CD4-positive, alpha-beta memory T cell (primary cell): ENCODE measurements at places on chromosomes 7 and 10. TPM values are rescaled to one million over a fixed set of nuclear protein-coding genes. Genes with fewer than 3 reads are reported as not detected.

DNA sequence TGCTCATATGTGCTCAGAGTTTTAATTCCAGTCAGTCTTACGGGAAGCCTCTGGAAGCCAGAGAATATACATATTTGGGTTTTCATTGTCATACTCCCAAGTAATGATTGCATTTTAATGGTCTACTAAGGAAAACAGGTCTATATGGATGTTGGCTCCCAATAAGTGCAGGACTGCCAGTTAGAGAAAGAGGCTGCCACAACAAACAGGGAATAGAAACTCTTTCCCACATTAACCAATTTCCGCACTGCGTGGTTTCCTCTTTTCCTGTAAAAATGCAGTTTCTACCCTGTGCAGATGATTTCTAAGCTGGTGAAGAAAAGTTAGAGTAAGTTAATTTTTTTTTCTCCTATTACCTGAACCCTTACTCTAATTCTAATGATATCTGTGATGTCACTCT, 78.2 kb downstream of the CCSER2 start:
- H3K36me3 ChIP-seq: no peaks in the 10 kb centered on the region
- no peak overlapping the region for H3K27ac ChIP-seq
- H3K4me1 ChIP-seq: no peaks in the 10 kb centered on the region
- DNase-seq: no peak
- no peak overlapping the region for H3K4me3 ChIP-seq
- no peaks in the 10 kb centered on the region for H3K27me3 ChIP-seq

GRCh38 chr7:86002858-86003257, 640.9 kb upstream of the GRM3 start:
- no peak for DNase-seq
- H3K27ac ChIP-seq: no peak overlapping the region
- no peaks in the 10 kb centered on the region for H3K36me3 ChIP-seq
- H3K4me1 ChIP-seq: no peaks in the 10 kb centered on the region
- H3K4me3 ChIP-seq: no peak overlapping the region
- no peaks in the 10 kb centered on the region for H3K27me3 ChIP-seq

GRCh38 chr7:77353407-77353721, 62.8 kb downstream of the GSAP start:
- no peaks in the 10 kb centered on the region for H3K27me3 ChIP-seq
- H3K4me1 ChIP-seq: peaks cover 66% of the 10 kb centered on the region
- no peak overlapping the region for H3K27ac ChIP-seq

GRCh38 chr7:158705234-158705850, 738 bp upstream of the NCAPG2 start:
- H3K27me3 ChIP-seq: no peaks in the 10 kb centered on the region
- peaks cover 30% of the 10 kb centered on the region for H3K4me1 ChIP-seq

GRCh38 chr7:111312966-111313365, 222.0 kb downstream of the LRRN3 start:
- H3K4me1 ChIP-seq: no peaks in the 10 kb centered on the region
- DNase-seq: no peak
- H3K27me3 ChIP-seq: no peaks in the 10 kb centered on the region
- H3K36me3 ChIP-seq: no peaks in the 10 kb centered on the region
- H3K4me3 ChIP-seq: no peak overlapping the region
- H3K27ac ChIP-seq: no peak overlapping the region

DNA sequence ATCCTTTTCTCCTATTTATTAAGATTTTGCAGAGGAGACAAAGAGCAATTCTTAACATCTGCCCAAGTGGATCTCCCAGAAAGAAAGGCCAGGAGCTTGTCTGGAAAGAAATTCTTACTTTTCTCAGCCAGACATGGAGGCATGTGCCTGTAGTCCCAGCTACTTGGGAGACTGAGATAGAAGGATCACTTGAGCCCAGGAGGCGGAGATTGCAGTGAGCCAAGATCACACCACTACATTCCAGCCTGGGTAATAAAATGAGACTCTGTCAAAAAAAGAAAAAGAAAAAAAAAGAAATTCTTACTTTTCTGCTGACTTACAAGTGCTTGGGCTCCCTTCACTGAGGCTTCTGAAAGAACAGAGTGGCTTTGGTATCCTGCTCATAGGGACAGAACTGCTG, 2.4 kb upstream of the CYP3A43 start:
- H3K4me1 ChIP-seq: no peaks in the 10 kb centered on the region
- H3K27ac ChIP-seq: no peak overlapping the region
- no peak overlapping the region for H3K4me3 ChIP-seq
- H3K27me3 ChIP-seq: no peaks in the 10 kb centered on the region
- no peaks in the 10 kb centered on the region for H3K36me3 ChIP-seq
- no peak for DNase-seq

GRCh38 chr10:103893817-103894216, 24.2 kb downstream of the STN1 start:
- H3K36me3 ChIP-seq: peaks cover 54% of the 10 kb centered on the region
- no peaks in the 10 kb centered on the region for H3K27me3 ChIP-seq

GRCh38 chr7:82595176-82595575, 151.6 kb upstream of the CACNA2D1 start:
- H3K36me3 ChIP-seq: no peaks in the 10 kb centered on the region
- H3K27ac ChIP-seq: no peak overlapping the region
- DNase-seq: no peak
- H3K27me3 ChIP-seq: no peaks in the 10 kb centered on the region
- no peak overlapping the region for H3K4me3 ChIP-seq
- H3K4me1 ChIP-seq: no peaks in the 10 kb centered on the region

DNA sequence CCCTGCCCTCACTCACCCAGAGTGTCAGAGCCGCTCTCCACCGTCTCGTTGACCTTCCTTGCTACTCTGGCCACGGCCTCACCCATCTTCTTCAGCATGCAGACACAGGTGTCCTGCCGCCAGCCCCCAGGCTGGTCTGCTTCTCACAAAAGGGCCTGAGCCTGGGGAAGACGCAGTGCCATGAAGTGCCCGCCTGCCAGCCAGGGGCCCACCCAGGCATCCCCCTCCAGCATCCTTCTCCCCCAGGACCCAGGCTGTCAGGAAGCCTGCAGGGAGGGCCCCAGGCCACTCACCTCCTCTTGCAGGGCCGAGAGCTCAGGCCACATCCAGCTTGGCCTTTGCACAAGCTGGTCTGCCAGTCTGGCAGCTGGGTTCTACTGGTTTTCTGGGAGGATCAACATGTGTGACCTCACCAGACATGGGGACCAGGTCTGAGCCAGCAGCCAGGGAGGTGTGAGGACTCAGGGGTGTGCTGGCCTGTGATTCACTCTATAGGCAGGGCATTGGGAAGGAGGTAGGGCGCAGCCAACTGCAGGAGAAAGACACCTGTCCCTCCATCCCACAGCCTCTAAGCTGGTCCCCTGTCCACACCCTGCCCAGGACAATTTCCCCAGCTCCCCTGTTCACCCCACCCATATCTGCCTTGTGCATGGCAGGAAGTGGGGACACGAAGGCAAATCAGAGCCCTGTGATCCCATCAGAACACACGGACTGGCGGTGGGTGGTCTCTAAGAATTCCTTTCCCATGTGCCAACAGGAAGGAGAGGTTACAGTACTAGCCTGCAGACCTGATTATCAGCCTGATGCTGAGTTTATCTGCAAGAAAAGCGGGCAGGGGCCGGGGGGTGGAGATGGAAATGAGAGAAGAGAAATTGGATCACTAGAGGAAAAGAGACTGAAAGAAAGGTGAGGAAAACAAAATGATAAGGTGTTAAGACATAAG, 5.7 kb downstream of the LRRC20 start:
- no peak overlapping the region for H3K27ac ChIP-seq
- H3K27me3 ChIP-seq: no peaks in the 10 kb centered on the region
- H3K36me3 ChIP-seq: no peaks in the 10 kb centered on the region
- H3K4me1 ChIP-seq: peaks cover 7% of the 10 kb centered on the region
- no peak overlapping the region for H3K4me3 ChIP-seq

DNA sequence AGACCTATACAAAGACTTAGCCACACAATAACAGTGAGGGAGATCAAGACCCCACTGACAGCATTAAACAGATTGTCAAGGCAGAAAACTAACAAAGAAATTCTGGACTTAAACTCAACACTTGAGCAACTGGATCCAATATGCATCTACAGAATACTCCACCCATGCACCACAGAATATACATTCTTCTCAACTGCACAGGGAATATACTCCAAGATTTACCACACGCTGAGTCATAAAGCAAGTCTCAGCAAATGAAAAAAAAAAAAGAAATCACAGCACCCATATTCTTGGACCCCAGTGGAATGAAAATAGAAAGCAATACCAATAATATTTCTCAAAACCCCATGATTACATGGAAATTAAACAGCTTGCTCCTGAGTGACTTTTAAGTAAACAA, 680.2 kb downstream of the PCDH15 start:
- no peaks in the 10 kb centered on the region for H3K27me3 ChIP-seq
- DNase-seq: no peak
- H3K4me1 ChIP-seq: no peaks in the 10 kb centered on the region
- H3K4me3 ChIP-seq: no peak overlapping the region
- H3K27ac ChIP-seq: no peak overlapping the region

DNA sequence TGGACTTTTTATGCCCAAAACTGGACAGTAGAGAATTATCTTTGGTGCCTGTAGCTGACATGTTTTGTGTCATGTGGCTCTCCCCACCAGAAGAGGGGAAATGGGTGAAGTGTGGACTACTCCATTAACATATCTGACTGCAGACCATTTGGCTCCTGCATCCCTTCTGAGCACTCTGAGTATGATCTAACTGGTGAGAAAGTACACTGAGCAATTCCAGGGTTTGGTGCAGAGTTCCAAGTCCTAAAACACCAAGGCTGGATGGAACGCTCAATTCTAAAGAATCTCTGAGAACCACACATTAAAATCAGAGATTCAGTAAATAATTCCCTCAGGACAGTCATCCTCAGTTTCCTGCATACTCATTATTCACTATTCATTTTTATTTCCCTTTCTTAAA, 22.8 kb upstream of the OSBPL3 start:
- no peak overlapping the region for H3K27ac ChIP-seq
- no peak for DNase-seq
- no peak overlapping the region for H3K4me3 ChIP-seq
- H3K4me1 ChIP-seq: no peaks in the 10 kb centered on the region
- H3K36me3 ChIP-seq: no peaks in the 10 kb centered on the region

GRCh38 chr7:140769852-140770251, 73.3 kb downstream of the NDUFB2 start:
- H3K27ac ChIP-seq: no peak overlapping the region
- no peaks in the 10 kb centered on the region for H3K27me3 ChIP-seq
- H3K4me3 ChIP-seq: no peak overlapping the region
- no peak for DNase-seq
- peaks cover 7% of the 10 kb centered on the region for H3K36me3 ChIP-seq

GRCh38 chr7:30116771-30117170, 18.0 kb upstream of the MTURN start:
- no peak overlapping the region for H3K27ac ChIP-seq
- H3K36me3 ChIP-seq: no peaks in the 10 kb centered on the region
- DNase-seq: no peak
- no peaks in the 10 kb centered on the region for H3K4me1 ChIP-seq
- no peaks in the 10 kb centered on the region for H3K27me3 ChIP-seq
- no peak overlapping the region for H3K4me3 ChIP-seq

GRCh38 chr7:150341263-150342120, at the start of gene RARRES2:
RARRES2 (minus strand) TSS chr7:150341629; CDS start chr7:150340609, 1,020 bp downstream.
- H3K27ac ChIP-seq: no peak within 1 kb of the TSS
- H3K36me3 ChIP-seq: no peaks in the 10 kb centered on the region
- H3K27me3 ChIP-seq: peaks cover 5% of the 10 kb centered on the region
- no peaks in the 10 kb centered on the region for H3K4me1 ChIP-seq

- no peaks in the 10 kb centered on the region for H3K4me1 ChIP-seq
- H3K4me3 ChIP-seq: no peak overlapping the region
- no peaks in the 10 kb centered on the region for H3K27me3 ChIP-seq
- no peak for DNase-seq
- no peaks in the 10 kb centered on the region for H3K36me3 ChIP-seq
- no peak overlapping the region for H3K27ac ChIP-seq
Observed at GRCh38 chr10:131154306-131155025, 157.1 kb downstream of the TCERG1L start.

GRCh38 chr7:36763132-36763816, 39.0 kb upstream of the AOAH start:
- no peak for DNase-seq
- H3K4me3 ChIP-seq: no peak overlapping the region

GRCh38 chr7:15753887-15754579, 67.5 kb upstream of the MEOX2 start:
- DNase-seq: no peak
- H3K27ac ChIP-seq: no peak overlapping the region
- H3K27me3 ChIP-seq: no peaks in the 10 kb centered on the region
- no peaks in the 10 kb centered on the region for H3K4me1 ChIP-seq
- H3K4me3 ChIP-seq: no peak overlapping the region

DNA sequence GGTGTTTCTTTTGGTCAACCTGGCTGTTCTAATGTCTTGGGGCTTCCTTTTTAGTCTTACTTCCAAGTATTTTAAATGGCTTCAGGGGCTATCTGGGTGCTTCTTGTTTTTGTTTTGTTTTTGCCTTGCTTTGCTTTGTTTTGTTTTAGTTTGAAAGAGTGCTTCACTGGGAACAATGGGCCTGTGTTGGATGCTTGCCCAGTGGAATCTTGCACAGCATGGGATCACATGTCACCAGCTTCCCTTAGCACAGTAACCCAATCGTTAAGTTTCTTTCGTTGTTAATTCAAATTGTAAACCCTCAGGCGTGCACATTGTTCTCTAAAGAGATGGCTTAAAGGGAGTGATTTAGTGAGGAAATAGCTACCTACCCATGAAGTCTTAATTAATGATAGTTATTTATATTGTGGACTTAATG, 8.9 kb downstream of the COL17A1 start:
- no peaks in the 10 kb centered on the region for H3K27me3 ChIP-seq
- H3K27ac ChIP-seq: no peak overlapping the region
- H3K4me3 ChIP-seq: no peak overlapping the region
- DNase-seq: no peak

DNA sequence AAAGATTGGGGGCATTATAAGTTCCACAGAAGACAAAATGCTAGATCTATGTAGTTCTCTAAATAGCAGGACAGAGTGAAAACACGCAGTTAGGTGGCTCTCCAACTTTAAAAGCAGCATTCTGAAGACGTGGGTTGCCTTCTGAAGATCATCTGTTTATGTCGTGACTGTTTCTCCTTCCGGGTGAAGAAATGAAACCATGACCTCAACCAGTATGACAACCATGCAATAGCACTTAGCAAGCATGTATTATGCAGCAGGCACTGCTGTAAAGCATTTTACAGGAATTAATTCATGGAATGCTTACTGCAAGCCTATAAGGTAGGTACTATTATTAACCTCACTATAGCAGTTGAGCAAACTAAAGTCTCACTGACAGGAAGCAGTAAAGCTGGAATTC, 125.2 kb downstream of the SLC25A13 start:
- no peaks in the 10 kb centered on the region for H3K27me3 ChIP-seq
- no peaks in the 10 kb centered on the region for H3K4me1 ChIP-seq
- no peak for DNase-seq
- H3K36me3 ChIP-seq: no peaks in the 10 kb centered on the region

The IL2RA gene
- 17.1 TPM for total RNA-seq

The AOAH gene
- 5.4 TPM for total RNA-seq

The LIPF gene
- total RNA-seq: not detected

The ITGB8 gene
- total RNA-seq: 0.12 TPM

The DYNC1I1 gene
- not detected for total RNA-seq

The OR2A12 gene
- total RNA-seq: not detected

The CALN1 gene
- not detected for total RNA-seq

The CNTNAP2 gene
- total RNA-seq: 0.19 TPM

The ACBD7 gene
- not detected for total RNA-seq

The DCLRE1C gene
- total RNA-seq: 31.2 TPM

The CDC123 gene
- total RNA-seq: 41.8 TPM

The PLXDC2 gene
- 1.2 TPM for total RNA-seq

The NANOS1 gene
- 0.64 TPM for total RNA-seq

The NOS3 gene
- total RNA-seq: 4.6 TPM
